ENCODE measurements at places on chromosomes 7 and 10.

GRCh38 chr7:100566018-100566531 lies 7.6 kb downstream of the SAP25 start:
- no peak for DNase-seq

- DNase-seq = no peak
Observed at GRCh38 chr7:1753564-1753867, 83.4 kb downstream of the ELFN1 start.

DNA sequence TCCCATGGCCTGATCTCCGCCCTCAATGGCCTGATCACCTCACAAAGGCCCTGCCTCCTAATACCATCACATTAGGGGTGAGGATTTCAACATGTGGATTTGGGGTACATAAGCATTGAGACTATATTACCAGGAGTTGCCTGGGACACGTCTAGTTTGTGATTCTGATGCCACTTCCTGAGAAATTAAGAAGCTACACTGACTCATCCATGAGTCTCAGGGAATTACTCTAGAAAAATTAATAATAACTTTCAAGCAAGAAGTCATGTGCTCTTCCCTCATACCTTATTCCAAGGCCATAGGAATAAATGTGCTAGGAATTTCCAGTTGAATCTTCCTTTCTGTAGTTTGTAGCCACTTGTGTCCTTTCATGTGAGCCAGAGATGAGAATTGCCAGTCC lies 519.3 kb upstream of the MKI67 start:
- no peak for DNase-seq

- no peak for DNase-seq
Observed at GRCh38 chr7:71563276-71563675, 431.3 kb downstream of the GALNT17 start.

DNA sequence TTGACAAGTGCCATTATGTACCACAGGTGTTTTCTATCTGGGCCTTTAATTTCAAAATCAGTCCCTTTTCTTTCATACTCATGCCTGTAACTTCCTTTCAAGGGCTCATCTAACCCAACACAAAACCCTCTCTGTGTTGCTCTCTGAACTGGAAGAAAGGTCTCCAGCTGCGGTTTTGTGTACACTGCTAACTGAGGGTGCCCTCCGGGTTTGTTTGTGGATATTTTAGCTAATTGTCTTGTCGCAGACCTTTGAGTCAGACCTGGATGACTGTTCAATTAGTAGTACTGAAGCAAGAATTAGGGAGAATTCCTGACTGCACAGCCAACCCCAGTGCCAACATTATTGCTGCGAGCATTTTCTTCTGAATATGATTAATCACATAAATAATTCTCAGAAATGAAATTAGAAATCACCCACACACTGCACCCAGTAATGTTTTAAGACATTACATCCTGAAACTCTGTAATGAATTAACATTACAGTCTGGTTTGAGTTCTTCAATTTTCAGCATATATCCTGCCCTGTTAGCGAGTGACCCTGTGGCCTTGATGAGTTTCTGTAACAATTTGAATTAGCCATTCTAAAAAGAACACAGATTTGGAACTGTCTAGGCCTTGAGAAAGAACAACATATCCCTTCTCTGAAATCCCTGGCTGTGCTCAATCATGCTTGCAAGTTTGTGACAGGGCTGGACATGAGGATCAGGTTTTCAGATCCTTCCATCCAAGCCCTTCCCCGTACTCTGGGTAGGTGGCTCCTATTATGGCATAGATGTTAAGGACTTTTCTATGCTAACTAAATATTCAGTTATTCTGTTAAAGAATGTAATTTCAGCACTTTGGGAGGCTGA lies 460.1 kb downstream of the PLXDC2 start:
- no peak for DNase-seq

- DNase-seq = no peak
Observed at GRCh38 chr7:77450054-77450453, 33.9 kb upstream of the GSAP start.

DNA sequence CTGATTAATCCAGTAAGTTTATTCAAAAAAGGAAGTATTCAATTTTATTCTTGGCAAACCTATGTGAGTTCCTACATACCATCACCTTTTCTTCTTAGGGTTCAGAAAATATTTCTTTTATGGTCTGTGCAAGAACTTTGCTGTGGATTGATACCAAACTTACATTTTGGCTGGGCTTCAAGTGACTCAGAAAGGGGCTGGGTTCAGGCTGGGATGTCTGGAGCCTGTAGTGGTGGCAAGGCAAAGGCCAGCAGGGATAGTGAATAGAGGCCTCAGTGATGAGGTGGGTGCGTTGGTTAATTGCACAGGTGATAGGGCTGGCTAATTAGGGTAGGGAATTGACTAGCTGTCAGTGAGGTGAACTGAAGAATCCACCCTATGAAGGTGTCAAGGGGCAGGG lies 40.2 kb upstream of the ATXN7L1 start:
- no peak for DNase-seq

GRCh38 chr10:129769381-129770116 lies 194.5 kb downstream of the EBF3 start:
- peak; percentile 29 for DNase-seq

DNA sequence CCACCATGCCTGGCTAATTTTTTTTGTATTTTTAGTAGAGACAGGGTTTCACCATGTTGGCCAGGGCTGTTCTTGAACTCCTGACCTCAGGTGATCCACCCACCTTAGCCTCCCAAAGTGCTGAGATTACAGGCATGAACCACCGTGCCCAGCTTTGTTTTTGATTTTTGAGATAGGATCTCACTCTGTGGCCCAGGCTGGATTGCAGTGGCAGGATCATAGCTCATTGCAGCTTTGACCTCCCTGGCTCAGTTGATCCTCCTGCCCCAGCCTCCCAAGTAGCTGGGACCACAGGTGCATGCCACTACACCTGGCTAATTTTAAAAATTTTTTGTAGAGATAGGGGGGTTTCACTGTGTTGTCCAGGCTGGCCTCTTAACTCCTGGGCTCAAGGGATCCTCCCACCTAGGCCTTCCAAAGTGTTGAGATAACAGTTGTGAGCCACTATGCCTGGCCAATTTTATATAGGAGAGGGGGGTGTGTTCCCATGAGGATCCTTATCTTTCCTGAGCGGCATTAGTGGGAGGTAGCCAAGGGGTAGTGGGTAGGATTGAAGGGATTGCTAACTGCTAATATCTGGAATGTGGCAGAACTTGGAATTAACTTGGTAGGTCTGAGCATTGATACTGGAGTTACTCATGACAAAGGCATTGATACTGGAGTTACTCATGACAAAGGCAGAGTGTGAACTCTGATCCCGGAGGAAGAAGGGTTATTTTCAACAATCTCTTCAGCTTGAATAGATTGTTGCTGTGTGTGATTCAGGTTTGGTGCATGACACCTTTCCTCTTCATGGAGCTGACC lies 1.0 kb upstream of the NOLC1 start:
- no peak for DNase-seq

DNA sequence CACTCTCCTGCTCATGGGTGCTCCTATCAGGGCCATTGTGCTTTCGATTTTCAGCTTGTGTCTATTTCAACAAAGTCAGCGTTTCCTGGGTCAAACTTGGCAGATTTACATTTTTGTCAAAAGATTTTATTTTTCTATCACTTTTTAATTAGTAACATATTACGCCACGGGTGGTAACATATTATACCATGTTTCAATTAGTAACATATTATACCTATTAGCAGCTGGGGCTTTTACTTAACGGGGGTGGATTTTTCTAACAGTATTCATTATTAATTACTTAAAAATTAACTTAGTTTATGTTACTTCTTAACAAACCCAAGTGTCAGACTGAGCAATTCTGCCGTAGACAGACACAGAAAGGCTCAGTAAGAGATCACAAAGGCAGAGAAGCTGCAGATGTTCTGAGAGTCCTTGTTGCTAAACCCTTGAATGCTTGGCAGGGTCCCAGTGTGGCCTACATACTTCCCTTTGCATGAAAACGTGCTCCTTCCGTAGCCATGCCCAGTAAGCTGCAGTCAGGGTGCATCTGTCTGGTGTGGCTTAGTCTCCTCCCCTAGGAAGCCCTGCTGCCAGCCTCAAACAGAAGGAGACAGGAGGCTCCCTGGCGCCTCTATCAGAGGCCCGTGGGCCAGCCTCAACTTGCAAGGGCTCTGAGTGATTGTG lies 263.1 kb upstream of the CXCL12 start:
- DNase-seq = no peak
